C1 segment of cervical spinal cord (tissue), 14 donors: ENCODE measurements at places on chromosomes 7 and 10.

- no peak for DNase-seq
Measured at GRCh38 chr10:33617381-33618080, 283.1 kb upstream of the NRP1 start.

DNA sequence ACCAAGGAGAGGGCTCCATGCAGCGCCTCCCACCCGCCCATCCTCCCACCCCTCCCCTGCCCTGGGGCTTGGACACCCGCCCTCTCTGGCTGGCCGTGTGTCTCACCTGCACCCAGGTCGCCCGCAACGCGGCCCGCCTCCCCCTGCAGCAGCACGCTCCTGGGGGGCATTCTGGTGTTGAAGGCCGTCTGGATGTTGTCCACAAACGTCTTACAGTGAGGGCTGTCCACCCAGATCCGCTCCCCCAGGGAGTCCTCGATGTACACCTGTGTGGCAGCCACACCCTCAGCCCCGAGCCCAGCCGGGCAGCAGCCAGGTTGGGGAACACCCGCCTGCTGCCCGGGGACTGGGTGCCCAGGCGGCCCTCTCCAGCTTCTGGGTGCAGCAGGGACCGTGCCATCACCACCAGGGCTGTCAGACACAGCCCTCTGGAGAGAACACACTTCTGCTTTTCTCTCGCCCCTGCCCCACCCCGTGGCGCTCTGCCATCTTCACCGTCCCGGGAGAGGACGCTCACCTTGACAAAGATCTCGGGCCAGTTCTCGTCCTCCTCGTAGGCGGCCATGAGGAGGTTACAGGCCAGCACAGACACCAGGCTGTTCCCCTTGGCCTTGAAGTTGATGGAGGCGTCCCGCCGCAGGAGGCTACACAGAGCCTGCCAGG is 4.7 kb downstream of the INTS1 start:
- no peak for DNase-seq

- DNase-seq = no peak
Measured at GRCh38 chr10:110209454-110209925, 2.1 kb downstream of the MXI1 start.

DNA sequence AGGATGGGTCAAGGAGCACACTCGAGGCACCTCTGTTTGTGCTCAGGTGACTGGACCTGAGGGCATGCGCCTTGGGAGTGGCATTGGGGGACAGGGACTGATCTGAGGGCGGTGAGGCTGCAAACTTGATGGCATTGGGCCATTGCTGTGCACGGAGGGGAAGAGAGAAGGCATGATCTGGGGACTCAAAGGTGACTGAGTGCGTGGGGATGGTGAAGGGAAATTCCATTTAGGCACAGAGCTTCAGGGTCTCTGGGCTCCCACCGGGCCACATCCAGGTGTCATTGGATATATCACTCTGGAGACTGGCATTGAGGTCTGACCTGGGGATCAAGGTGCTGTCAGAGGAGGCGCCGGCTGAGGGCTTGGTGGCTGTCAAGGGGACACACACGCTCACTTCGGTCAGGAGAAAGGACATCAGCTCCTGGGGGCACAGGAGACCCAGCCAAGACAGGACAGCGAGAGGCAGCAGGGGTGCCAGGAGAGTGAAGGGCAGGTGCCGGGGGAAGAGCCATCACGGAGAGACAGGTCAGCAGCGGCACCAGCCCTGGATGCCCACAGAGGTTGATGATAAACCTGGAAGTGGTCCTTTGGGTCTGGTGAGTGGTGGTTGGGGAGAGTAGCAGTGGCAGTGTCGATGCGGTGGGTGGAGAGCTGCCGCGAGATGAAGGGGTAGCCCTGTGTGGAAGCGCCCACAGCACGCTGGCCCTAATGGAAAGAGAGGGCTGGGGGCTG is 5.5 kb downstream of the ADCK2 start:
- no peak for DNase-seq
